Transverse colon (tissue), 4 donors: ENCODE measurements at places on chromosomes 5 and 9.

- DNase-seq: no peak
Measured at GRCh38 chr9:82021198-82021597, 32.6 kb downstream of the SPATA31D1 start.

DNA sequence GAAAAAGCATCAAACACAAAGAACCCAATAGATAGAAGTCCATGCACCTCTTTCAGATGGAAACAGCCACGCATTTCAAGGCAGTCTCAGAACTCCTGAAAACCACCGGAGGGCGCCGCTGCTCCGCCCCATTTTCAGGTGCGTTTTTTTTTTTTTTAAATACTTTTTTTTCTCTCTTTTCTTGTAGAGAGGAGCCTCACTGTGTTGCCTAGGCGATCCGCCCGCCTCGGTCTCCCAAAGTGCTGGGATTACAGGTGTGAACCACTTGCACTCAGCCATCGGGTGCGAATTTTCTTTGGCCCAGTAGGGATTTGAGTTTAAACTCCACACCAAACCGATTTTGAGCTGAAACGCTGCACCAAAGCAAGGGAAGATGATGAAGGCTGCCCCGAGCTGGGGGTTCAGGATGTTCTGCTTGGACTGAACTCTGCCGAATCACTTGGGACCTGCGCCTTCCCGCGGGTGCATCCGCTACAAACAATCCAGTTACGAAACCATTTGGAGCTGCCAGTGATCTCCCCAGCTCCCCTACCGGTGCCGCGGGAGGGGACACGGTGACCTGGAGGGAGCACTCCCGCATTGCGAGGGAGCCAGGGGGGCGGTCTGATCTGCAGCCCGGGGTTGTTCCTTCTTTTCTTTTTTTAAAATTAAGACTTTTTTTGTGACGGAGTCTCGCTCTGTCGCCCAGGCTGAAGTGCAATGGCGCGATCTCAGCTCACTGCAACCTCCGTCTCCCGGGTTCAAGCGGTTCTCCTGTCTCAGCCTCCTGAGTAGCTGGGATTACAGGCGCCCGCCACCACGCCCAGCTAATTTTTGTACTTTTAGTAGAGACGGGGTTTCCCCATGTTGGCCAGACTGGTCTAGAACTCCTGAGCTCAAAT, 1.4 kb downstream of the PTGR1 start:
- peak; percentile 71 for DNase-seq

- no peak for DNase-seq
Measured at GRCh38 chr9:120480707-120481106, 99.3 kb downstream of the CDK5RAP2 start.

- no peak for DNase-seq
Measured at GRCh38 chr5:166595274-166595951, 1696.0 kb upstream of the WWC1 start.

GRCh38 chr5:181243018-181243563, 615 bp downstream of the RACK1 start:
- DNase-seq: no peak

DNA sequence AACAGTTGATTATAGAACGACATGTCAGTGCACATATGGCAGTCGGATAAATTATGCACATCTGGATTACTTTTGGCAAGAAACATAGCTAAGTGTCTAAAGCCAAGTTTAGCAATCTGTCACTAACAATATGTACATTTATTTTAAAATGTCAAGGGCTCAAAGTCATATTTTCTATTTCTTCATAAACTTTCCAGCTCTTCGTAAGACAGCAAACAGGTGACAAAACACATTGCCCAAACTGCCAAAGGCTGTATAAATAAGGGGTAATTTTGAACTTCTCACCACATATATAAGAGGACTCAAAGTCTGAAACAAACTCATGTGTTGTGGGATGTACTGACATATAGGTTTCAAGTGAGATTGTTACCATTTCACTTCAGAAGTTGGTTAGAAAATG, 237.2 kb downstream of the ARL15 start:
- no peak for DNase-seq

GRCh38 chr5:15609076-15609725, 109.2 kb downstream of the FBXL7 start:
- no peak for DNase-seq

- DNase-seq: no peak
Measured at GRCh38 chr5:93340881-93341280, 240.1 kb downstream of the NR2F1-AS1 start.

GRCh38 chr5:91367344-91367743, 15.8 kb downstream of the ARRDC3 start:
- DNase-seq: no peak

DNA sequence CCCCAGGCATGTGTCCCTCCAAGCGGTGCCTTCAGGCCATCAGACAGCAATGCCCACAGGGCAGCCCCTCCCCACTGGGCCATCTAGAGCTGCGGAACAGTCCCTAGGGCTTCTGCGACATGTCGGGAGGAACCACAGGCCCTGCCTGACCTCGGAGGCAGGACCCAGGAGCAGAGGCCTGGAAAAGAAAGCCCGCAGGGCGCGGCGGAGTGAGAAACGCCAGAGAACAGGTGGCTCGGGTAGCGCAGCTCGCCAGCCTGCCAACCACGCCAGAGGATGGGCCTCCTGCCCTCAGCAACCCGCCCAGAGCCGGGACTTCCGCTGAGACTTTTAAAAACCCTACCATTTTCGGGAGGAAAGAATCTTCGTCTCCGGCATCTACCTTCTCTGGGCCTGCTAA, 715 bp downstream of the LCN8 start:
- DNase-seq: no peak

DNA sequence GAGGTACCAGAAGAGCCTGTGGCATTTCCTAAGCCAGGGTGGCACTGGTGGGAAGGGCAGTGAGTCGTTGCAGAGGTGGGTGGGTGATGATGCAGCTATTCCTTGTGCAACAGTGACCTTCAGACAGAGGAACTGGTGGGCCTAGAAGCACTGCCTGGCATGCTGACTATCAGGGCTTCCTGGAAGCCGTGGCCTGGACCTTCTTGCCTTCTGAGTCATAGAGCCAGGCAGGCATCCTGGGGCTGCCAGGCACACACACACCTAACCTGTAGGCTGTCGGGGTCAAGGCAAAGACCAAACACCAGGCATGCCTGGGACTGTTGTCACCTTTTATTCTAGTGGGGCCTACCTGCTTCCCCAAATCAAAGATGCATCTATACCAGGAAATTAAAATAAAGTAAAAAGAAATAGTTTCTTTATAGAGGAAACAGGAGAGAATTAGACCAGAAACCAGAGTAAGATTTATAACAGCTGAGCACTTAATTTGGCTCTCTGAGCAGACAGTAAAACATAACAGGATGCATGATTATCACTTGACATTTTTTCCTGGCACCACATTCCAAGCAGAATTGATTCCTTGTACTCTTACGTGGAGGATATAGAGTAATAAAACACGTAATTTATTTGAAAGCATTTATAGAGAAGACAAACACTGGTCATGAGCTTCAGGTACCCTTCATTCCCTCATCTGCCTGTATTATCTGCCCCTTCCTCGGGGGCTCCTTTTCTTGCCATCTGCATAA, 25.1 kb downstream of the NANS start:
- DNase-seq: peak; percentile 57

DNA sequence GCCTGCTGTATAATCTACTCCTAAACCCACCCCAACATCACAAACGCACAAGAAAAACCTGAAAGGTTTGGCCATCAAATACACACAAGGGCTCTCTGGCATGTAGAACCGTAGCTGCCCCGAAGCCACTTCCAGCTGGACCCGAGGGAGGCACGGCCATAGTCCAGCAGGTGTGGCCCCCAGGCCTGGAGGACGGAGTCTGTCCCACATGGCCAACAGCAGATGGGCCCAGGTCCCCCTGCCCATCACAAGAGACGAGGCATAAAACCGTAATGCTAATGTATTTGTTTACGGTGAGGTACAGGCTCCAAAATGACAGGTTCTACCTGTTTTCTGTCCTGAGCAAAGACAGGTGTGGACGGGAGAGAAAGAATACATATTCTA, 234.2 kb downstream of the SYK start:
- no peak for DNase-seq

DNA sequence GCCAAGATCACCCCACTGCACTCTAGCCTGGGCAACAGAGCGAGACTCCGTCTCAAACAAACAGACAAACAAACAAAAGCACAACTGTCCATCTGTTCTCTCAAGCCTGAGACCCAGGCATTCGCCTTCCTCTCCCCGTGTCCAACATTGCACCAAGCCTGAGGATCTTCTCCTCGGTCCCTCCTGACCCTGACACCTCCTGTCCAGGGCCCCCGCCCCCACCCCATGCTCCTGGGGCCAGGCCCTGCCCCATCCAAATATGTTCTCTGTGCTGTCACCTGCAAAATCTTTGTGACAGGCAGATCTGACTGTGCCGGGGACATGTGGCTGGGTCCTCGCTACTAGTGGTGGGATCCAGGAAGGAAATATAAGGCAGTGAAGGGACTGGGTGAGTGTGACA, 33.4 kb upstream of the UNC5A start:
- no peak for DNase-seq

GRCh38 chr5:138985683-138986082, 110.5 kb upstream of the LRRTM2 start:
- no peak for DNase-seq

GRCh38 chr5:151088986-151089385, 8.2 kb upstream of the TNIP1 start:
- DNase-seq: no peak

DNA sequence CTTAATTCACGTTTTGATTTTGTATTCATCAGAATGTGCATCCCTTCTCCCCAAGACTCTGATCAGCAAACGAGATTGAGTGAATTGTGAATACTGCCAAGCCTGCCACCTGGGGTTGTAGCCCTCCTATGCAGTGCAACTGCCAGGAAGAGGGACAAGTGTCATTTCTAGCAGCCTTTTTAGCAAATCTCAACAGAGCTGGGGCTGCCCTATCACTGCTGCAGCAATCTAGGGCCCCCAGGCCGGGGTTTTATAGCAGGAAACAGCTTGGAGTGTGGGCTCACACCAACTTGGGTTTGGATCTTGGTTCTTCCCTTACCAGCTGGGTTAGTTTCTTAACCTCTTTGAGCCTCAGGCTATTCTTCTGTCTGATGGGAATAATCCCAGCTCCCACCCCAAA, 4.0 kb downstream of the CSF1R start:
- DNase-seq: no peak

GRCh38 chr9:135016037-135016640, 71.3 kb upstream of the OLFM1 start:
- DNase-seq: no peak

- no peak for DNase-seq
Measured at GRCh38 chr5:122772446-122772845, 2.4 kb upstream of the SNX2 start.

- DNase-seq: no peak
Measured at GRCh38 chr5:103408408-103408807, 149.8 kb downstream of the MACIR start.

DNA sequence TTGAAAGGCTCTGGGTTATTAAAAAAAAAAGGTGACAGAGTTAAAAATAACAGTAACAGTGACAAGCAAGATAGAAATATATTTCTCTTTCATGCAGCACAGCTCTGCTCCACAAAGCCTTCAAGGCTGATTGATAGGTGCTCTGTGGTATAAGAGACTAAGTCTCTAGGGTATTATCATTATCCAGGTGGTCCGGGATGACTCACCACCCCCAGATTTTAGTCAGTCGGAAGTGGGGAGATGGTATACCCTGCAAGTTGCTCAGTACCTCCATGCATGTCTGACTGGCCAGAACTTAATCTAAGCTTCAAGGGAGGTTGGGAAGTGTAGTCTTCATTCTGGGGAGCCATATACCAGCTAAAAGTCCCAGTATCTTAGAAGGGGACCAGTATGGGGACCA, 76.1 kb downstream of the SLC1A3 start:
- no peak for DNase-seq

- no peak for DNase-seq
Measured at GRCh38 chr5:87127956-87128687, 139.6 kb upstream of the RASA1 start.

GRCh38 chr5:132775476-132775961, 1.5 kb downstream of the SEPTIN8 start:
- no peak for DNase-seq

GRCh38 chr9:21985964-21986667, 8.1 kb downstream of the CDKN2A start:
- no peak for DNase-seq

- no peak for DNase-seq
Measured at GRCh38 chr5:154782812-154783592, 27.8 kb downstream of the LARP1 start.
